ENCODE measurements at places on chromosomes 1 and 21. TPM values are rescaled to one million over a fixed set of nuclear protein-coding genes. Genes with fewer than 3 reads are reported as not detected.

NT5C1A gene
- not detected for total RNA-seq

ATP1A4 gene
- not detected for total RNA-seq

LEMD1 gene
- total RNA-seq, result not detected

HJV gene
- total RNA-seq, result not detected

TMEM35B gene
- total RNA-seq, result 53.1 TPM

PODN gene
- 12.1 TPM for total RNA-seq

TMEM125 gene
- total RNA-seq, result not detected

OLIG2 gene
- not detected for total RNA-seq

CENPF gene
- 10.8 TPM for total RNA-seq

GLIS1 gene
- total RNA-seq, result 1.8 TPM

S100A9 gene
- not detected for total RNA-seq

RRP1B gene
- total RNA-seq, result 16.8 TPM

APCS gene
- not detected for total RNA-seq

KRTAP6-3 gene
- not detected for total RNA-seq

TCEA3 gene
- 3.6 TPM for total RNA-seq

SMIM1 gene
- not detected for total RNA-seq

RPRD2 gene
- total RNA-seq, result 6.0 TPM

DHCR24 gene
- 136 TPM for total RNA-seq

C1QA gene
- total RNA-seq, result not detected

CDA gene
- 1.6 TPM for total RNA-seq

MFSD2A gene
- 5.0 TPM for total RNA-seq

SLC30A2 gene
- total RNA-seq, result not detected

LCE1A gene
- not detected for total RNA-seq

SPRR2G gene
- total RNA-seq, result not detected

SERINC2 gene
- 9.1 TPM for total RNA-seq

KRTAP10-2 gene
- not detected for total RNA-seq

OR14A16 gene
- total RNA-seq, result not detected

CACNA1S gene
- not detected for total RNA-seq

DCST2 gene
- total RNA-seq, result 0.18 TPM

SH3BGR gene
- total RNA-seq, result 3.6 TPM

TNFRSF8 gene
- 0.18 TPM for total RNA-seq

HSD3B2 gene
- total RNA-seq, result not detected

RNU1-2 gene
- not detected for total RNA-seq

WLS gene
- 59.4 TPM for total RNA-seq

LCE1E gene
- not detected for total RNA-seq

SPTA1 gene
- total RNA-seq, result not detected

DNAJC28 gene
- total RNA-seq, result 0.72 TPM

SLC2A5 gene
- 5.2 TPM for total RNA-seq
